ENCODE measurements at places on chromosomes 2 and 18.

DNA sequence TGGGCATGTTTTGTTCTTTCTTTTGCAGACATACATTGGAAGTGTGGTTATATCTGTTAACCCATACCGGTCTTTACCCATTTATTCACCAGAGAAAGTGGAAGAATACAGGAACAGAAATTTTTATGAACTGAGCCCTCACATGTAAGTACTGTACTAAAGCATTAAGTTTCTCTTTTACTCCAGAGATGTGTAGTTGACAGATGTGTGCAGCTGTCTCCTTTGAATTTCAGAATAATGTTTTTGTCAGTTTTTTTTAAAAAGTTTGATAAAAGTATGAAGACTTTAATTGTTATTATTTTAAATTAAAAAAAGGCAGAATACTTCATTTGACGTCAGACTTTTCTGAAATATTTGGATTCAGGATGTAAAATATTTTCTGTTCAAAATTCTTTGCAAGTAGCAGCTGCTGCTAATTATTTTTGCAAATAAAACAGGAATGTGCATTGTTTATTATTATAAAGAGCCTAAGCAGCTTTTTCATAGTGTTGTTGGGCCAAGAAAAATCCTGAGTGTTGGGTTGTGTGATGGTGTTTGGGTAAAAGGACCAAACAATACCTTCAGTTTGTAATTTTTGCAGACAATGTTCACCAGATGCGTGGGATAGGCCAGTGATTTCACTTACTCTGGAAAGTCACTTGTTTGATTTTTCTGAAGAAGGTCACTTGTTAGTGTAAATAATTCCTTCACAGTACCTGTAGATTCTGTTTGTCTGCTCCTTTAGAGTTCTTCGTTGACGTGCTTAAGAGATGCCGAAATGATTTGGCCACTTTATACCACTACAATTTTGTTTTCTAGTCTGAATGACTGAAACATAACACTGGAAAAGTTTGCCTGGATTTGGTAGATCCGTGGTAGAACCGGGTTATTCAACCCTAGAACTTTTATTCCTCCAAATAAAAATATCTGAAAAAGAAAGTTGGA is 51.1 kb downstream of the MYO1B start:
- no peak for DNase-seq

- DNase-seq, result no peak
These were observed 388.1 kb upstream of the SLC14A2 start for GRCh38 chr18:45227001-45227742.

DNA sequence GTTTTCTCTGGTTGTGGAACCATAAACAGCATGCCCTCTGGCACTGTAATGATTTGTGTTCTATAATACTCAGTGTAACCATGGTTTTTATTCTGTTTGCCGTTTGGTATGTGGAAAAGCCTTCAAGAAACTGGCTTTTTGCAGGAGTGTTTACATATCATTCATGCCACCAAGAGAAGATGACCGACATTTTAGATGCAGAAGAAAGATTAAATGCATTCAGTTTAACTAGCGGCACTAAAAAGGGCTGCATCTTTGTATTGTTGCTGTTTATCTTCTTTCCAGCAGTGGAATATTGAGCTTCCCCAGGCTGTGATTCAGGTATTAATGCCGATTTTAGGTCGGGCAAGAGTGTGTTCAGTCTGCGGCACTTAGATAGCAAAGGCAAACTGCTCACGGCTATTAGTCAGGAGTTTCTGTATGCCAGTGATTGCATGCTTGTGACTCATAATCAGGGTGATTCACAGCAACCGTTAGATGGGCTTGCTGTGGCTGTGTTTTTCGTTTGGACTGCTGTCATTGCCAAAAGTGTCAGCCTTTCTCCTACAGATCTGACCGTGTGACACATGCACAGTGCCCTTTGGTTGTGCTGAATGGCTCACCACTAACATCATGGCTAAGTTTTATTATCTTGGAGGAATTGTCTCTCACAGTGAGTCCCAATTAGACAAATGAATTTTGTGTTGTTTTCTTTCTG is 479.7 kb downstream of the PARD3B start:
- DNase-seq, result no peak

GRCh38 chr2:159925975-159926374 is 128.0 kb upstream of the CD302 start:
- DNase-seq, result no peak

DNA sequence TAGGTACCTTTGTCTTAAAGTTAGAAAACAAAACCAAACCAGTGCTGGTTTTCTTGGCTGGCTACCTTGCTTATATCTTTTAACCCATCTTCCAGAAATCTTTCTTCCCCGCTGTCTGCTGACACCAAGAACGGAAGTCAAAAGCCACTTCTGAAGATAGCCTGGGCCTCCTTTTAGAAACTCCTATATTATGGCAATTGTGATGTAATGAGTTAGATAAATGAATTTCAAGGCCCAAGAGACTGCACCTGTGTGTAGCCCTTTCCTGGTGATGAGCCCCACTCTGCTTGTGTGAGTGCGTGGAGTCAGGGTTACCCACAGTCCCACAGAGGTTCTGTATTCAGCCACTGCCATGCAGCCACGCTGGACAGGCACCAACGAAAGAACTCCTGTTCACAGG is 60.7 kb downstream of the ARMC9 start:
- no peak for DNase-seq

GRCh38 chr2:196088203-196088602 is 19.6 kb upstream of the DNAH7 start:
- DNase-seq, result no peak

DNA sequence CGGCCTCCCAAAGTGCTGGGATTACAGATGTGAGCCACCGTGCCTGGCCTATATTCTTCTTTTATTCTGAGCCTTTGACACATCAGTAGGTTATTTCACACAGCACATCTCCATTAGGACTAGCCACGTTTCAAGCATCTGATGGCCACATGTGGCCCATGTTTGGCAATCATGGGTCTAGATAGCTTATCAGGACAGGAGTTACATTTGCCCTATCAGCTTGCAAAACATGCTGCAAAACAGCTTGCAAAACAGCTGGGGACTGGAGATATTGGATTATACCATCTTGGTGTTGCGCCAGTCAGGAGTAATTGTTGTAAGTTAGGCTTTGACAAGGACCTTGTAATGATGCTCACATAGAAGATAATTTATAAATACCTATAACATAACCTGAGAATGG is 94.9 kb downstream of the GBX2 start:
- DNase-seq, result no peak

DNA sequence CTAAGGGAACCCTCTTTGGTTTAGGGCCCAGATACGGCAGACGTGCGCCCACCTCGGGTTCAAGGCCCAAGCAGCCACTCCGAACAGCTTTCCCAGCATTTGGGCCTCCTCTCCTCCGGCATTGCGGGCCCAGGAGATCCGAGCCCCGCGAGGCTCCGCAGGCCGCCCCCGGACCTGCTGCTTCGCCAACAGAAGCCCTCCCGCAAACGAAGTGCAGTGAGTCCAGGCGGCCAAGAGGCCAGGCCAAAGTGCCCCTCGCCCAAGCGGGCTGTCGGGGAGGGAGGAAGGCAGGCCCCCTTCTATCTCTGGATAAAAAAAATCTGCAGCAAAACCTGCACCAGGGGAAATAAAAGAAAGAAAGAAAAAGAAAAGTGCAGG is 6.0 kb downstream of the EN1 start:
- no peak for DNase-seq

- no peak for DNase-seq
These were observed 43.5 kb downstream of the GORASP2 start for GRCh38 chr2:170972296-170973224.

DNA sequence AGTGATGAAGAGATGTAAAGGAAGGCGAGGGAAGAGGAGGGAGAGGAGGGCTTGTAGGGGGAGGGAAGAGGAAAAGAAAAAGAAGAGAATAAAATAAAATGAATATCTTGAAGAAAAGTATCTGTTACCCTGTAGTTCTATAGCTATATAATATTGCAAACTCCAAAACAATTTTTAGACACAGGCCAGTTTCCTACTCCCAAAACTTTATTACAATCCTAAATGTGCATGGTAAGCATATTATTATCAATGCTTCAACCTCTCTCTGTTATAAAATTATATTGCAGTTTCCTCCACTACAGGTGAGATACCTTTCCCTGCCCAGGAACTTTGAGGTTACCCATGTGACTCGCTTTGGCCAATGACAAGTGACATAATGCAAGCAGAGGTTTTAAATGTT is 1351.6 kb upstream of the NRXN1 start:
- no peak for DNase-seq

DNA sequence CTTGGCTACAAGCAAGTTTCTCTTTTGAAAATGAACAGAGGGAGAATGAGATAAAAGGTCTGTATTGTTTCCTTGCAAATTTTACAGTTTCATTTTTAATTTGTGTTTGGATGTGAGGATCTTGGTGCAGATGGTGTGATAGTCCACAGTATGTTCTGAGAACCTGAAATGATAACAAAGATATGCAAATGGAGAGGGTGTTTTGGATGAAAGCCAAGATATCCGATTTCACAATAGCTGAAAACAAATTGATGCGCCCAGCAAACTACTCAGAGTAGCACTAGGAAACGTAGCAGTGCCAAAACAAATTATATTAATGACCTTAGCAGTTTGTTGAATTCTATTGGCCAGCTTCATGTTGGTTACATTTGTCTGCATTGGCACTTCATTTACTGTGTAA is 683.5 kb downstream of the TMEM182 start:
- DNase-seq, result no peak

DNA sequence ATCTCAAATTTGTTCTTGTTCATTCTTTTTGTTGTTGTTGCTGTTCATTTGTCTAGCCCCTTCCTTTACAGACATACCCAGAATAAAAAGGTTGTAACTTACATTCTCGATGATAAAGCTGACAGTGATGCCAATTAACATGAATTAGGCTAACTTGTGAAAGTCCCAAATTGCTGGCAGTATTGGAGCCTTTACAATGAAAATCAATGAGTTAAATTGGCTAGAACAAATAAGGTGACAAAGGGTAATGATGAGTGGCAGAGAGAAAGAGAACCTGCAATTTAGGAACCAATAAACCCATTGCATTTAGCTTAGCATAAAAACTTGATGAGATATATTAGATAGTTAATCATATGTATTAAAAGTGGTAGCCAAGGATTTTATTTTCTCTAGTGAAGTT is 521.0 kb downstream of the ADCYAP1 start:
- no peak for DNase-seq

GRCh38 chr2:145284551-145284950 is 764.6 kb upstream of the ZEB2 start:
- DNase-seq, result no peak

DNA sequence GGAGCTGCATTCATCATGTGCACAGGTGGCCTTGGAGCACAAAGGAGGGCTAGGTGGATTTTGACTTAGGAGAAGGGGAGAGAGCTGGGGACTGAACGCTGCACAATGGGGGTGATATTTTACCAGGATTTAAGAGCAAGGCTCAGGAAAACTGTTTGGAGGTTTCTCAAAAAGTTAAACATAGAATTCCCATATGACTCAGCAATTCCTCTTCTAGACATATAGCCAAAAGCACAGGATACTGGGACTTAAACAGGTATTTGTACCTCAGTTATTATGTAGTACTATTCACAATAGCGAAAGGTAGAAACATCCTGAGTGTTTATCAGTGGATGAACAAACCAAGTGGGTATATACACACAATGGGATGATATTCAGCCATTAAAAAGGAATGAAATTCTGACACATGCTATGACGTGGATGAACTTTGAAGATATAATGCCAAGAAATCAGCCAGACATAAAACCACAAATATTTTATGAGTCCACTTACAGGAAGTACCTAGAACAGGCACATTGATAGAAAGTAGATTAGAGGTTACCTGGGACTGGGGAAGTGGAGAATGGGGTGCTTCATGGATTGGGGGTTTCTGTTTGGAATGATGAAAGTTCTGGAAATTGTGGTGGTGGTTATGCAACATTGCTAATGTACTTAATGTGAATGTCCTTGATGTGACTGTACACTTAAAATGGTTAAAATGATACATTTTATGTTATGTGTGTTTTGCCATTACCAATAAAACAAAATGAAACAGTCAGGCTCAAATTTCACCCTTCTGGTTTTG is 216.9 kb downstream of the HAUS1 start:
- DNase-seq, result no peak

- DNase-seq, result no peak
These were observed 42.9 kb downstream of the MYO7B start for GRCh38 chr2:127578411-127578810.

GRCh38 chr18:67771271-67771670 is 254.8 kb upstream of the DSEL start:
- no peak for DNase-seq

DNA sequence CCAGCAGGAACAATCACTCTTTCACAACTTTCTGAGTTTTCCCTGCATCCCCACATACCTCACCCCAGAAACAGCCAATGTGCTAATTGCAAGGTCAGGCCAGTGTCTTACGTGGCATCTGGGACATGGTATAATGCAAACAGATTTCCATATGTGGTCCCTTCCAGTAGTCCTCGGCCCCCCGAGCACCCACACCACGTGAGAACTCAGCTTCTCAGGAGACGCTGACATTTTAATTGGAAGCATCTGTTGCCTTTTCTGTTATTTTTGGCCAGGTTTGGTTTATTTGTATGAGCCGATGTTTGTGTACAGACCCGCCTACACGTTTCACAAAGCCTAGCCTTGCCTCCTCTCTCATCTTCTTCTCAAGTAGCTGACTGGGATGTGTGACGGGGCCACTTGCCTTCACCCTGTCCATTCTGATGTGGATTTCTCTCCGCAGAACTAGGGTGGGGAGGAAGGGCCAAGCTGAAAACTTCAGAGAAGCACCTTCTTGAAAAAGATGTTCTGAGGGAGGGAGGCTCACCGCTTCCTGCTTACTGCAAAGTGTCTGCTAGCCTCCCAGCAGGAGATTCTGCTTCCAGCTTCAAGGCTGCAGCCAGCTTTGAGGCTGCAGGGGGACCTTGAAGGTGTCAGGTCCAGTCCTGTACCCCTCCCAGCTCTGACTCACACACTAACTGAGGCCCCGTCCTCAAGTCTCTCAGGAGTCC is 109.6 kb upstream of the SLC14A2 start:
- no peak for DNase-seq

- no peak for DNase-seq
These were observed 455.9 kb upstream of the HS6ST1 start for GRCh38 chr2:128774320-128775216.

DNA sequence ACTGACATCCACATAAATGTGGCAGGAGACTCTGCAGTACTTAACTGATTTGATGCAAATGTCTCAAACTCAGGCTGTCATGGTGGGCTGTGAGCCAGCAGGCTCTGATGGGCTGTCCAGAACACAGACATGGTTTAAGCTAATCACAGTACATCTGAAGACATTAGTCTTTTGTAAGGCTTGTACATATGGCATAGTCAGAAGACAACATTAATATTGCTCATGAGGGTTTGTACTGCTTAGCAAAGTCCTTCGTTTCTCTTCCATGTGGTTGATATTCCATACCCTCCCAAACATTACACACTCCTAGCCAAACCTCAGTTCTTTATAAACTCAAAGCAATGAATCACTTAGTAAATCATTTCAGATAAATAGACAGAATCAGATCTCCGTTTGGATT is 330.6 kb downstream of the RND3 start:
- no peak for DNase-seq

- no peak for DNase-seq
These were observed 30.6 kb upstream of the RND3 start for GRCh38 chr2:150517951-150518680.

- no peak for DNase-seq
These were observed 92.4 kb downstream of the CABLES1 start for GRCh38 chr18:23227726-23228070.

Data from CD4-positive, alpha-beta T cell treated with Interferon gamma for 1 hour (primary cell).